Common myeloid progenitor, CD34-positive (primary cell): ENCODE measurements at places on chromosomes 6 and 20.

DNA sequence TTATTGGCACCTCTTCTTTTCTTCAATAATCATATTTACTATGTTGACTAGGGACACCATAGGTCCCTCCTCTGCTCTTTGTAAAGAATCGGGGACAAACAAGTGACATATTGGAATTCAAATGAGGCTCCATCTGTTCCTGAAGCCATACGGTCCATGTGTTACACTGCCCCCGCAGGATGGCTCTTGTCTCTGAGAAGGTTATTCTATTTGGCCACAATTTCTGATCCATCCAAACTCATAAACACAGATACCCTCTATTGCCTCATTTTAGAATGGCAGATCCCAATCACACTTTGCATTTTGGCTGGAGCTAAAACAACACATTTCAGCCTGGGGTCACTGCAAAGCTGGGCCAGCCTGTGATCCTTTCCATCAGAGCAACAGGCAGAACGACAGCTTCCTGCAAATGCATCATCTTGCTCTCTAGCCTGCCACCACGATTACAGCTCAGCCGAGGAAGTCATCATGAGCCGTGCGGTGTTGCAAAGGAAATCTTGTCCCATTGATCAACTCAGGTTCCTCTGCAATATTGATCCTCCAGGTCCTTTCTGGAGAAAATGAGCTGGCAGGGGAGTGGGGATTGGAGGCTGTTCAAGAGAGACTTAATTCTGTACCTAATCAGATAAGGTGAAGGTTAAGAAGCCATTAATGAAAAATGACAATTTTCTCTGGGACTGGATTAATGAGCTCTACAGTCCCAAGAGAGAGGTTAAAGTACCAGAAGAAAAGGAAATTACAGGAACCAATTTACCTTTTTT is 73.1 kb downstream of the AGPAT4 start:
- DNase-seq = peak; percentile 14

DNA sequence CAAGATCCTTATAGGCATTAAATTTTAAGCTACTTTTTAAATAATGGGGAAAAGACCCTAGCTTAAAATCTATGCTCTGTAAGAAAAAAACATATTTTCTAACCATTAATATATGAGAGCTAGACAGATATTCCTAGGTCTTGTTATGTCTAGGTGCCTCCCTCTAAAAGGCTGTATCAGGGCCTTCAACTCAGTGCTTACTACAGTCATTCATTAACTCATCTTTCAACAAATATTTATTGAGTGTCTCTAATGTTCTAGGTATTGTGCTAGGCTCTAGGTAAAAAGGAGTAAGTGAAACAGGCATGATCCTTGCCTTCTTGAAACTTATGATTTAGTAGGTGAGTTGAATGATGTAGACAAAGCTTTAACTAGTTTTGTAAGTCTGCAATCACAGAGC is 6.4 kb upstream of the STX11 start:
- no peak for DNase-seq

DNA sequence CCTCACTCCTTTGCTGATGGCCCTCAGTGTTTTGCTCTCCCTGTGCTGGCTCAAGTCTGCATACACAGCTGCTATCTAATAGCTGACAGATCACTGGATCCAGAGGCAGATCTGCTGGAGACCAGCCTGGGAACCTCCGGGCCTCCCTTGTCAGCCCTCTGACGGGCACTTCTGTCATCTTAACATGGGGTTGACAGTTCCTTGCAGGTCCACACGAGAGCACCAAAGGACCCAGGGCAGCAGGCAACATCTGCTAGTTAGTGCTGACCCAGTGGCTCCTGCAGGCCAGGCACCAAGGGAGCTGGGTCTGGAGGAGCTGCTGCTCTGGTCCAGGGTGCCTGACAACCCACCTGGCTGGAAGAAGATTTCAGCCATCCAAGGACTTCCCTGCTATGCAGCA is 208.1 kb downstream of the UST start:
- DNase-seq = no peak

DNA sequence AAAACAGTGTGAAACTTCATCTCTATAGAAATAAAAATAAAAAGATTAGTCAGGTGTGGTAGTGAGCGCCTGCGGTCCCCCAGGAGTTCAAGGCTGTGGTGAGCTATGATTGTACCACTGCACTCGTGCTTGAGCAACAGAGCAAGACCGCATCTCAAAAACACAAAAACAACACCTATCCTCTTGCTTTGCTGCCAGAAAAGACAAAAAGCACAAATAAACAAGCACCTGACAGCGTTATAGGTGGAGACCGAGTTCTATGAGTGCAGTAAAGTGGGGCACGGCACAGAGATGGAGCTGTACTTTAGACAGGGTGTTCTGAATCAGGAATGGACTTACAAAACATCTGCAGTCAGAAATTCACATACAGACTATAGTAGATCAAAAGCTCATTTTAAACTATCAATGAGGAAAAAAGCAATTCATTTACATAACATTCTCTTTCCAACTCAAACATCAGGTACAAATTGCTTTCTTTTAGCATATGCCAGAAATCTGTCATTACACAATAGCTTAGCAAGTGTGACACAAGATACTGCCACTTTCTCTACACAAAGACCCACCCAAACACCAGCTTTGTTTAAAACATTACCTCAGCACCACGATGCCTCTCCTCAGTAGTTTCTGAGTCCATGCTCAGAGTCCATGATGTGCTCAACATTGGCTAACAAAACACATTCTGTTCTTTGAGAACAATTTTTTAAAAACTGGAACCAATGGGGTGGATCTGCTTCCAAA is 10.1 kb downstream of the EZR start:
- no peak for DNase-seq

- no peak for DNase-seq
These were observed 237.7 kb downstream of the ARHGAP18 start for GRCh38 chr6:129472239-129472638.

DNA sequence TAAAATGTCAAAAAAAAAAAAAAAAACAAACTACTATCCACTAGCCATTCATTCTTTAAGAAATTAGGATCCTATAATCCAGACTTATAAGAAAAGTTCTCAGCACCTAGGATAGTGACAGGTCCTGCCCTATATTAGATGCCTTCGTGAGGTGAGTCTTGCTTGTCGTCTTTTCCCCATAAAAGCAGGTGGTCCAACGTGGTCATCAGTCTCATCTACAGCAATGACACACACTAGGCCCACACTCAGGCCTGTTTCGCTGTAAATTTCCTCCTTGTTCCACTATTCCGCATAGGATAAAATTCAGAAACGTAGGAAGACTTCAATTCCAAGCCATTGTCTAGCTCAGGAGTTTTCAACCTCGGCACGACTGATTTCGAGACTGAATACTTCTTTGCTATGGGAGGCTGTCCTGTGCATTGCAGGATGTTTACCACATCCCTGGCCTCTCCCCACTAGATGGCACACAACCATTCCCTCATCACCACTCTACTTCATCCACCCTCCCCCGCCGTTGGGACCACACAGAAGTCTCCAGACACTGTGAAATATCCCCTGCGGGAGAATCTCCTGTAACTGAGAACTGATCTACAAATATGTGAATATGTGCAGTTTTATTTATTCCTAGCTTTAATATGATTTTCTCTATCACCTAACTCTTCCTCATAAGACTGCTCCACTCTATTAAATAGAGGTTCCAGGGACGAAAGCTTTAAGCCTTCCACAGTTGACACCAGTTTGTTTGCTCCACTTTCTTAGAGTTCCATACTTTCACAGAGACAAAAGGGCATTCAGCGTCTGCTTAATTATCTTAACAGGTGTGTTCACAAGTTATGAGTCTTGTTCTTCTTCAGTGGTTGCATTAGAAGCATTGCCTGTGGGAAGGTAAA is 346.3 kb downstream of the BMP2 start:
- peak; percentile 10 for DNase-seq

GRCh38 chr6:137882225-137882961 is 15.3 kb downstream of the TNFAIP3 start:
- DNase-seq = peak; percentile 82

DNA sequence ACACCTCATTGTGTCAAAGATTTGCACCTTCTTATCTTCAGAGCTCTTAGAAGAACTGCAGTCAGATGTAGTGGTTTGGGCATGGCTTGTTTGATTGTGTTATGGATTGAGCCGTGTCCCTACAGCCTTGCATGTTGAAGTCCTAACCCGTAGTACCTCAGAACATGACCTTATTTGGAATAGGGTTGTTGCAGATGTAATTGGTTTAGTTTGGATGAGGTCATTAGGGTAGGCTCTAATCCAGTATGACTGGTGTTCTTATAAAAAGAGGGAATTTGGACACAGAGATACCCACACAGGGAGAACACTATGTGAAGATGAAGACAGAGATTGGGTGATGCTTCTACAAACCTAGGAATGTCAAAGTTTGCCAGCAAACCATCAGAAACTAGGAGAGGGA is 35.4 kb upstream of the PHACTR2 start:
- no peak for DNase-seq

DNA sequence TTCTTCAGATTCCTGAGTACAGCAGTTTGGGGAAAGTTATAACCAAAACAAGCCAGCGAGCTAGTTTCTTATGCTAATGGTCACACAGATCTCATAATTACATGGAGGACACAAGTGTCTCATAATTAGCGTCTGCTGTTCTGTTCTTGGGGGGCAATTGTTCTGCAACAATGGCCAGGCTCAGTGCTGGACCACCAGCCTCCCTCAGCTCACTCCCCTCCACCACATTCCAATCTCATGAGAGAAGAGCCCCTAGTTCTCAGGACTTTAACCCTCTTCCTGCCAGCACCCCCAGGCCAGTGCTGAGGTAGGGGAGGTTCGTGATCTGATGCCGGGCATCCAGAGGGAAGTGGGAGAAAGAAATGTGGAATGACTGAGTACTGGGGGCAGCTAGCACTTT is 20.2 kb upstream of the TOX2 start:
- DNase-seq = no peak

DNA sequence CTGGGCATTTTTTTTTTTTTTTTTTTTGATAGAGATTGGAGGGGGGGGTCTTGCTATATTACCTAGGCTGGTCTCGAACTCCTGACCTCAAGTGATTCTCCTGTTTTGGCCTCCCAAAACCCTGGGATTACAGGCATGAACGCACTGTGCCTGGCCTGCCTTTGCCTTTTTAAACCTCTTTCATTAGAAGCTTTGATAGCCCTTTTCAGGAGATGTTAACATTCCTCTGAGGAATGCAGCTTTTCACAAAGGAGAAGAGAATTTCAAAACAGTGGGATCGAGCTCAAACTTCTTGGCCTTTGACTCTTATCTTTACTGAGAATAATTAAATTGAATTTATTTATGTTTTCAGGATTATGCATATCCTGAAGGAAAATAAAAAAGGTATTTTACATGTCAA is 31.3 kb downstream of the SLC26A8 start:
- DNase-seq = no peak

DNA sequence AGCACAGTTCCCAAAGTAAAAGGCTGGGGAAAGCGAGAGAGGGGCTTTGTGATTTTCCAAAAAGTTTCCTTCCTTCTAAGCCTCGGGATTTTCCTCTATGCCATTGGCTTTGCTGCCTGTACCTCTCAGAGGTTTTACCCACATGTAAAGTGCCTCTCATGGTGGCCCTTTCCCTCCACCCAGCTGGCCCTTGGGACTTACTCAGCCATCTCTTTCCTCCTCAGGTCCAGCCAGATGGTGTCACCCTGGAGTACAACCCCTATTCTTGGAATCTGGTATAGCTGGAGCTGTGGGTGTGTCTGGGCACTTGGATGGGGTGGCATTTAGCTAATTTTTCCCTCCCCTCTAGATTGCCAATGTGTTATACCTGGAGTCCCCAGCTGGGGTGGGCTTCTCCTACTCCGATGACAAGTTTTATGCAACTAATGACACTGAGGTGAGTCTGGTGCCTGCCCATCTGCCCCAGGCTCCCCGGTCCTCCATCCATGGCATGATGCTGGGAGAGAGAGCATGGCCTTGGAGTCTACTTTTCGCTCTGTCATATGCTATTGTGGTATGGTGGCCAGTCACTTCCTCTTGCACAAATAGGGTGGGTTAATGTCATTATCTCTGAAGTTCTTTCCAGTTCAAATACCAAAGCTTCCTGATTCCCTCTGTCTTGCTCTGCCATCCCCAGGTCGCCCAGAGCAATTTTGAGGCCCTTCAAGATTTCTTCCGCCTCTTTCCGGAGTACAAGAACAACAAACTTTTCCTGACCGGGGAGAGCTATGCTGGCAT is 1.1 kb downstream of the CTSA start:
- peak; percentile 37 for DNase-seq

DNA sequence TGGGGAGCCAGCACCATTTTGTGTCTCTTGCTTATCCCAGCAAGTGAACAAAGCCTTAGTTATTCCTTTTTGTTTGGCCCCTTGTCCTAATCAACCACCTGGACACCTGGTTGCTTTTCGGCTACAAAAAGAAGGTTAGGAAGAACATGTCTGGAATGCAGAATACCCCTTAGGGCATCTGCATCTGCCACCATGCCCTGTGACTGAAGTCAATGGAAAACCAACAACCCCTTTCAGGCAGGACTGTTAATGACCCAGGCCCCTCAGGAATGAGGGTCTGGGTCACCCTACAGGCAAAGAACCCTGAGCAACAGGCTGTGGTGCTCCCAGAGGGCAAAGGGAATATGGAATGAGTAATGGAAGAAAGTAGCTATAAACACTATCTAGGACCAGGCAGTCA is 78.5 kb downstream of the PDE10A start:
- no peak for DNase-seq

DNA sequence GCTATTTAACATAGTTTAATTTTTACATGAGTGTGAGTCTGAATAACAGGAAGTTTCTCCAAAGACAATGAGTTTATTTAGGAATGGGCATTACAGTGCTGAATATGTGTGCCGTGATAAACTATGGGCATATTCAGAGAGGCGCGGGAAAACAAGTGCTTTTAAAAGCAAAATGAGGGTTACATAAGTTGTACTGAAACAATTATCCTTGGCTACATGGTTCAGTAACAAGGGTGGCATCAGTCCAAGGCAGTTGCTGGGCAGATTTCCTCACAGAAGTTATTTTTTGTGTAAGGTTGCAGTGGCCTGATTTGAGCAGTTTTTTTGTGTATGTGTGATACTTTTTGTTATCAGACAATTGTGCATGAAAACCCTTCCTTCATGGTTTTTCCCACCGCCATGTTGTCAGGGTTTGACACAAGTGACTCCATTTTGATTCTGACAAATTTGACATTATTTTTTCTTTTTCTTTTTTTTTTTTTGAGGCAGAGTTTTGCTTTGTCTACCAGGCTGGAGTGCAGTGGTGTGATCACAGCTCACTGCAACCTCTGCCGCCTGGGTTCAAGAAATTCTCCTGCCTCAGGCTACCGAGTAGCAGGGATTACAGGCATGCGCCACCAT is 22.3 kb upstream of the PXDC1 start:
- DNase-seq = peak; percentile 40

DNA sequence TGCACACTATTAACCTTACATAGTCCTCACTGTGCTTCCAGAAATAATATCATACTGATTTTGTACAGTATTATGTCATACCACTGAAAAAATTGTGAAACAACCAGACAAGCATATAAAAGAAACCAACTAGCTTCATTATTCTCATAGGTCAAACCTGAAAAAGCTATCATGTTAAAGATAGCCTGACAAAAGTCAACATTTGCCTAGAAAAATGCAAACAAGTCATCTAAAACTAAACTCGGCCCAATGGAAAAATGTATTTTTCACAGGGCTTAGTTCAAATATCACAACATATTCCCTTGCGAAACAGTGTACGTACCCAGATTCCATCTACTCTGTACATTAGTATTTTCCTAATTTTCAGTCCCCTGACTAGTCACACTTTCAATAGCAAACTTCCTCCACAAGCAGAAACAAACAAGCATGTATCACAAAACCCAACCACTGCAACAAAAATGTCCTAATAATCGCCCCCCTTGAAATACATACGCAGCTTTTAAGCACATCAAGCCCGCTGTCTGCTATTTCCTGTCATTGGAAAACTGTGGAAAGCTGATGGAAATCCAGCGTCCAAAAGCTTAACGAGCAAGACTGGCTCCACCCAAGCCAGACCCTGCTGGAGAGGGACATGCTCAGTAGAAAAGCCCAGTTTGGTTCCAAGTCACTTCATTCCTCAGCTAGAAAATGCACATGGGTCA is 93.1 kb downstream of the EPB41L2 start:
- no peak for DNase-seq
